ENCODE measurements at places on chromosomes 16 and 17. TPM values are rescaled to one million over a fixed set of nuclear protein-coding genes. Genes with fewer than 3 reads are reported as not detected.
A peak's percentile ranks its signal among the peaks of the same experiment; 100 is the strongest.

The GSDMA gene
- total RNA-seq = not detected

The BCKDK gene
- total RNA-seq = 56.4 TPM

The PPY gene
- not detected for total RNA-seq

The KRTAP9-8 gene
- total RNA-seq = not detected

The KCTD11 gene
- 4.7 TPM for total RNA-seq

The MAP2K6 gene
- 8.1 TPM for total RNA-seq

The CRYBA1 gene
- total RNA-seq = not detected

- DNase-seq = no peak
Measured at GRCh38 chr17:40074175-40074512, 11.4 kb downstream of the THRA start.

- DNase-seq = no peak
Measured at GRCh38 chr16:9144106-9144505, 52.7 kb downstream of the HAPSTR1 start.

DNA sequence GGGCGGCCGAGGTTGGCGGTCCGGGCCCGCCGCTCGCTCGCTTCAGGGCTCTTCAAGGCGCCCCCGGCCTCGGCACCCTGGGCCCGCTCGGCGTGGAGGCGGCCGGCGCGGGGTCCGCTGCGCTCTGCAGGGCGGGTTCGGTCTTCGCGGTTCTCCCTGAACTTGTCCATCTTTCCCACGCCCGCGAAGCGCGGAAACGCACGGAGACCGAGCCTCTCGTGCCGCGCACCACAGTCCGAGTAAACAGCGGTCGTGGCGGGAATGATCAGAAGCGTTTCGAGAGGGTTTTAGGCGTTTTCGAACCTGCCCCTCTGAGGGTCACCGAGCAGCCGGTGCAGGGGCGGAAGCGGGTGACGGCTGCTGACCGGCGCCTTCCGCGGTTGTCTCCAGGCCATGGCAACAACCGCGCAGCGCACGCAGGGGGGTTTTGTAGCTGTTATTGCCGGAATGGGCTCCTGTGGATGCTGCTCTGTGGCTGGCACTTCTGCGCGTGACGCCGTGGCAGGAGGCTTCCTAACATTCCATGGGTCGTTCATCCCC is 414 bp downstream of the NARF start:
- DNase-seq = no peak

- no peak for DNase-seq
Measured at GRCh38 chr16:12529582-12529981, 274.1 kb downstream of the CPPED1 start.

DNA sequence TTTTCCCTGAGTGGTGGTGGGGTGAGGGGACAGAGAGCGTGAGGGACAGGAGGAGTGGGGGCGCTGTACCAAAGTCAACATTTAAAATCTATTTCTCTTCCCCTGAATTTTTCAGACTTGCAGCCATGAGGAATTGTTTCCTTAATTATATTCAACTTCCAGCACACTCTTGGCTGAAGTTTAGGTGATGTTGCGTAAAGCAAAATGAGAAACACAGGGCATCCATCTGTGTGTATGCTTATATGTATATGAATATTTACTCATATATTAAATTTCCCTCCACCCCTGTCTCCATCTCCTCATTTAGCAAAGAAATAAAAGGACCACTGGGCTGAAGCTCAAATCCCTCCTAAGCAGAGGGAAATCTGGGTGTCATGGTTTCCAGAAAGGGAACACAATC is 218.1 kb downstream of the XYLT1 start:
- no peak for DNase-seq

DNA sequence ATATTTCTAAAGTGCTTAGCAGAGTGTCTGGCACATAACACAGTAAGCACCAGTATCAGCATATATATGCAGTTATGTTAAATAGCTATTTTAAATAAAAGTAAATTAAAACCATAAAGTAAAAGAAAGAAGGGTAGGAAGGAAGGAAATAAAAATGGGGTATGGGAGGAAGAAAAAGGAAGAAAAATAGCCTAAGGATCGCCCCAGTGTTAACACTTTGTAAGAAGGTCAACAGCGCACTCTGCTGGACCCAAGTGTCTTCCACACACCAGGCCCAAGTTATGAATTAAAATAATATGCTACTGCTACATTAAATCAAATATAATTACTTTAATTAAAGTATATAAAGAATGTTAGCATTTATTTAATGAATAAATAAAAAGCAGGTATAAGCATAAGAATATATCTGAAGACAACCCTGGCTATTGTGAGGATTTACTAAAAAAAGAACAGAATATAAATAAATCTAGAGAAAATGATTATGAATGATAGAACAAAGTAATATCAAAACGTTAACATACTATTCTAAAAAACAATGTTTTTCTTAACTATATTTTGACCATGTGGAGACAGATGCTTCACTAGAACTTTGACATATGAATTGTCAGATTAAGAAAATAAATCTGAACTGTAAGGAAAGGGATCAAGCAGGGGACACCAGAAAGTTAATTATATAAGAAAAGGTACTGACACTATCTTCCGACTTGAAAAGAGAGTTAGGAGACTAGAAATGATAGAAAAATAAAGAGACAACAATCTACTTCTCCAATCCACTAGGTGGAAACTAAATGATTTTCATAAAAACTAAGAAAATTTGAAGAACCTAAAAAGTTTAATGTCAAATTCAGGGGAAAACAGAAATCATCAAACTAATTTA is 25.9 kb downstream of the BRIP1 start:
- DNase-seq = peak; percentile 39

- DNase-seq = no peak
Measured at GRCh38 chr16:14418795-14419225, 211.2 kb downstream of the PARN start.

DNA sequence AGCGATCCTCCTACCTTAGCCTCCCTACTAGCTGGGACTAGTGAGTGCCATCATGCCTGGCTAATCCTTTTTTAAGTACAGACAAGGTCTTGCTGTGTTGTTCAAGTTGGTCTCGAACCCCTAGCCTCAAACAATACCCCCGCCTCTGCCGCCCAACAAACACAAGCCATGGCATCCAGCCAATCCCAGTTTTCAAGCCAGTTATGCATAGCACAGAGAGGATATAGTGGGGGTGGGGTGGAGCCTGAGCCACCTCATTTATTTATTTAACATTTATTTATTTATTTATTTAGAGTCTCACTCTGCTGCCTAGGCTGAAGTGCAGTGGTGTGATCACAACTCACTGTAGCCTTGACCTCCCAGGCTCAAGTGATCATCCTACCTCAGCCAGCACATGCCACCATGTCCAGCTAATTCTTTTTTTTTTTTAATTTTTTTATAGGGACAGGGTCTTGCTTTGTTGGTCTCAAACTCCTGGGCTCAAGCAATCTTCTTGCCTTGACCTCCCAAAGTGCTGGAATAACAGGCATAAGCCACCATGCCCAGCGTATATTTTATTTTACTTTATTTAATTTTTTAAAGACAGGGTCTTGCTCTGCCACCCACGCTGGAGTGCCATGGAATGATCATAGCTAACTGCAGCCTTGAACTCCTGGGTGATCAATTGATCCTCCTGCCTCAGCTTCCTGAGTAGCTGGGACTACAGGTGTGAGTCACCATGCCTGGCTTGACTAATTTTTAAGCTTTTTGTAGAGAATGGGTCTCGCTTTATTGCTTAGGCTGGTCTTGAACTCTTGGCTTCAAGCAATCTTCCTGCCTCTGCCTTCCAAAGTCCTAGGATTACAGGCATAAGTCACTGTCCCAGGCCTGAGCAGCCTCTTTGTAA is 26.2 kb upstream of the KLHL11 start:
- no peak for DNase-seq

DNA sequence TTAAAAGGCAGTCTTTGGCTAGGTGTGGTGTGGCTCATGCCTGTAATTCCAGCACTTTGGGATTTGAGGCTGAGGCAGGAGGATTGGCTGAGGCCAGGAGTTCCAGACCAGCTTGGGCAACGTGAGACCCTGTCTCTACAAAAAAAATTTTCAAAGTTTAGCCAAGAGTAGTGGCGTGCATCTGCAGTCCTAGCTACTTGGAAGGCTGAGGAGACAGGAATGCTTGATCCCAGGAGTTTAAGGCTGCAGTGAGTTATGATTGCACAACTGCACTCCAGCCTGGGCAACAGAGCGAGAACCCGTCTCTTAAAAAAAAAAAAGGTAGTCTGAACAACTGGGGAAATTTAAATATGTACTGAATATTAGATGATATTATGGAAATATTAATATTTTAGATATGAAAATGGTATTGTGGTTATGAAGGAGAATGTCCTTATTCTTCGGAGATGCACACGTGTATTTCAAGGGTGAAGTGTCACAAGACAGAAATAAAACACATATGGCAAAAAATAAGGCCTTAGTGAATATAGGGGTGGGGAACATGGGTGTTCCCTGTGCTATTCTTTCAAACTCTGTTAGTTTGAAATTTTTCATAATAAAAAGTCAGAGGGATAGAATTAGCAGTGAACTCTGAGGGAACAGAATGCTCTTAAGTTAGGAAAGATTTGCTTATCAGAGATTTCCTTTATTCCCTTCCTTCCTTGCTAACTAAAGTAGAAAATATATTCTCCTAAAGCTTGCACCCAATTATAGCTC is 144.7 kb downstream of the CDK5R1 start:
- DNase-seq = no peak

GRCh38 chr16:59527206-59527997 is 793.3 kb upstream of the GOT2 start:
- DNase-seq = peak; percentile 82

DNA sequence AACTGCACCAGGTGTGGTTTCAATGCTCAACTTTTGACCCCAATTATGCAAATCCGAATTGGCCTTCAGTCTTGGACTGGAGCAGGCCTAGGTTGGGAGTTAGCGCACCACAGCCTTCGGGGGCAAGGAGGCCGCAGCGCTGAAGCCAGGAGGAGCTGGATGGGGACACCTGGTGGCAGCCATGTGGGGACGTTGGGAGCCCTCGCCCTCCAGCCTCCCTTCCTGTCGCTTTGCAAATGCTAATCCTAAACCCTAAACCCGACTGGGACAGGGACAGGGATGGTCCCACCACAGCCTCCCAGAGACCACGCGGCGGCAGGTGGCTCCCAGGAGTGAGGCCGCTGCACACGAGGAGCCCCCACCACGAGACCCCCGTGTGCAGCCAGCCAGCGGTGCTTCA is 58.7 kb downstream of the KLHDC4 start:
- no peak for DNase-seq

DNA sequence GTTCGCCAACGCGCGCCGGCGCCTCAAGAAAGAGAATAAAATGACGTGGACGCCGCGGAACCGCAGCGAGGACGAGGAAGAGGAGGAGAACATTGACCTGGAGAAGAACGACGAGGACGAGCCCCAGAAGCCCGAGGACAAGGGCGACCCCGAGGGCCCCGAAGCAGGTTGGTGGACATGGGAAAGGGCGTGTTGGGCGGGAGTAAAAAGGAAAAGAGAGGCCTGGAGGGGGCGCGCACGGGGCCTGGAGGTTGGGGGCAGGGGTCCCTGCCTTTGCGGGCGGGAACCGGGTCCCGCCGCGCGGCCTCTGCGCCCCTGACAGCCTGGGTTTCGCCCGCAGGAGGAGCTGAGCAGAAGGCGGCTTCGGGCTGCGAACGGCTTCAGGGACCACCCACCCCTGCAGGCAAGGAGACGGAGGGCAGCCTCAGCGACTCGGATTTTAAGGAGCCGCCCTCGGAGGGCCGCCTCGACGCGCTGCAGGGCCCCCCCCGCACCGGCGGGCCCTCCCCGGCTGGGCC is 2.1 kb downstream of the IRX5 start:
- DNase-seq = no peak

GRCh38 chr16:719815-720446 is 1.0 kb upstream of the ANTKMT start:
- DNase-seq = peak; percentile 67

DNA sequence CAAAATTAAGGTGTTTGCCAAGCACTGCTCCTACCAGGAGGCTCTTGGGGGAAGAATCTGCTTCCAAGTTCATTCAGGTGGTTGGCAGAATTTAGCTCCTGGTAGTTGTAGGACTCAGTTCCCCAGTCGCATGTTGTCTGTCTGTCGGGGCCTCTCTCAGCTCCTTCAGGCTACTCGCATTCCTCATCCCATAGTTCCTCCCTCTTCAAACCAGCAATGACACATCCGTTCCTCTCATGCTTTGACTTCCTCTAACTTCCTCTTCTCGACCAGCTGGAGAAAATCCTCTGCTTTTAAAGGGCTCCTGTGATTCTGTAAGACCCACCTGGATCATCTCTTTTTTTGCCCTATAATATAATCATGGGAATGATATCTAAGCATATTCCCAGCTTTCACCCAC is 108.1 kb downstream of the PMP22 start:
- DNase-seq = peak; percentile 54

- DNase-seq = no peak
Measured at GRCh38 chr17:30228011-30228410, 7.5 kb downstream of the SLC6A4 start.

DNA sequence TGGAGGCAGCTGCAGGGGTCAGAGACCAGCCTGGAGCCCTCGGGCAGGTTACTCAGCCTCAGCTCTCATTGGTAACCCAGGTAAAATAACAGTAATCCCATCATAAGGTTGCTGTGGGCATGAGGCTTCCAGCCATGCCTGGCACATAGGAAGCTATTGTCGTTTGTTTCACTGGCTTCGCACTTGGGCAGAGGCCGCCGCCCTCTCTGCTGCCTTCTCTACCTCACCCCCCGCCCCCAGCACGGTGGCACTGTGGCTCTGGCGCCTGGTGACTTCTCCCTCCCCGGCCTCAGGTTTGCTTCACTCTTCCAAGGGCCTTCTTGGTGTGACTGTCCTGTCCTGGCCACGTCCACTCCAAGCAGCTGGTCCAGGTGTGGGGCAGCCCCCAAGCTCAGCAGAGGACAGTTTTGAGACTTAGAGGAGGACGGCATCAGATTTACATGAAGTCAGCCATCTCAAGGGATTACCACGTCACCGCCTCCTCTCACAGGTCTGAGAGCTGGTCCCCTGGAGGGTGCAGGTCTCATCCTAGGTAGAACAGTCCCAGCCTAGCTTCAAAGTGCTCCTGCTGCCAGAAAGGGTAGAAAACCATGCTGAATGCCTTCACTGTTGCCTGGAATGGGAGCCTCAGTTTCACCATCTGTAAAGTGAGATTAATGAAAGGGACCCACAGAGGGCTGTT is 34.8 kb downstream of the SREBF1 start:
- DNase-seq = no peak

- DNase-seq = peak; percentile 41
Measured at GRCh38 chr16:4404247-4404966, 12.0 kb downstream of the CORO7 start.

GRCh38 chr16:20952139-20952920 is 51.8 kb downstream of the LYRM1 start:
- no peak for DNase-seq

- DNase-seq = peak; percentile 31
Measured at GRCh38 chr16:86016201-86016965, 117.4 kb downstream of the IRF8 start.

GRCh38 chr16:19765860-19766553 is 47.9 kb downstream of the IQCK start:
- no peak for DNase-seq

GRCh38 chr17:69066482-69066881 is 5.8 kb upstream of the ABCA9 start:
- DNase-seq = no peak

Measured in HT1080 (cell line).